ENCODE measurements at places on chromosomes 4 and X. TPM values are rescaled to one million over a fixed set of nuclear protein-coding genes. Genes with fewer than 3 reads are reported as not detected.

HCCS gene
- 63.2 TPM for total RNA-seq

HHIP gene
- total RNA-seq: 161 TPM

STBD1 gene
- 2.8 TPM for total RNA-seq

ZNF280C gene
- total RNA-seq: 16.5 TPM

GRCh38 chr4:39330353-39330752 is 35.8 kb downstream of the RFC1 start:
- H3K27ac ChIP-seq: no peak overlapping the region
- H3K36me3 ChIP-seq: peaks cover 19% of the 10 kb centered on the region
- DNase-seq: no peak
- H3K4me1 ChIP-seq: no peaks in the 10 kb centered on the region

GRCh38 chrX:386768-387575 is at the start of gene PPP2R3B:
TSS of gene PPP2R3B (minus strand) at chrX:386907. CDS start at chrX:386691, 216 bp downstream.
- no peaks in the 10 kb centered on the region for H3K27me3 ChIP-seq
- no peaks in the 10 kb centered on the region for H3K36me3 ChIP-seq
- H3K4me3 ChIP-seq: peak within 1 kb of the TSS; percentile 99
- peaks cover 4% of the 10 kb centered on the region for H3K4me1 ChIP-seq
- H3K27ac ChIP-seq: peak within 1 kb of the TSS; percentile 99

GRCh38 chr4:69731847-69732246 is 28.6 kb downstream of the SULT1B1 start:
- no peaks in the 10 kb centered on the region for H3K4me1 ChIP-seq
- no peaks in the 10 kb centered on the region for H3K27me3 ChIP-seq
- DNase-seq: no peak
- H3K4me3 ChIP-seq: no peak overlapping the region
- H3K36me3 ChIP-seq: no peaks in the 10 kb centered on the region
- no peak overlapping the region for H3K27ac ChIP-seq

DNA sequence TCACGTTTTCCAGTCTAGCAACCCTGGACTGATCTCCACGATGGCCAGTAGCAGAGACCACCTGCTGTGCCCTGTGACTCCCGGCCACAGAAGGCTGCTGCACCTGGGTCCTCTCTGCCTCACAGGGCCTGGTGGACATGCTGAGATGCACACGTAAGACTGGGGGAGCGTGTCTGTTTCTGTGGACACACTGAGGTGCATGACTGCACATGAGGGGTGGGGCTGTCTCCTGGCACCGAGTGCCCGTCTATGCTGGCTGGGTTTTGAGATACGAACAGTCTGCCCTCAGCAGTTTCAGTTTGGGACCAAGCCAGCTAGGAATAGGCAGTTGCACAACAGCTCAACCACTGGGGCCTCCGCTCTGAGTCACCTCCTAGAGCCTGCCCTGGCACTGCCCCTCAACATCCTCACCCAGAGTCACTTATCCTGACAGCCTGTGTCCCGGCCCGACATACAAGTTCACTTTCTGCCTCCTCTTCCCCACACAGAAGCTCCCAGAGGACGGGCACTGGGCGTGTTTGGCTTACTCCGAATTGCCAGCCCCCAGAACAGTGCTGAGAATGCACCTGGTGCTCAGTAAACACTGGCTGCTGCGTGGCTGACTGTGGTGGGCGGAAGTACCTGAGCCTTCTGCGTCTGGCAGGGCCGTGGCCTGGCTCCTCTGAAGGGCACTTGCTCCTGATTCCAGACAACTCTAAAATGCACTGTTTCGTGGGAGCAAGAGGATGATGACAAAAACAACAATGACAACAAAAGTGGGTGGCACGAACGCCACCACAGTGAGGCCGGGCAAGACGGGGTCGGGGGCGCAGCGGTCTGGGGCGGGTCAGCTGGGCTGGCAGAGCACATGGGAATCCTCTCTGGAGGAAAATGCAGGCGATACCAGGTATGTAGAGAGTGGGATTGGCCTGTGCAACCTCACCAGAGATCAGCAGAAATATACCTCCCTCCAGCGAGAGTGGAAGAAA is 30.9 kb downstream of the RNF212 start:
- no peaks in the 10 kb centered on the region for H3K27me3 ChIP-seq
- no peak overlapping the region for H3K4me3 ChIP-seq
- H3K36me3 ChIP-seq: no peaks in the 10 kb centered on the region
- no peak overlapping the region for H3K27ac ChIP-seq
- no peak for DNase-seq

DNA sequence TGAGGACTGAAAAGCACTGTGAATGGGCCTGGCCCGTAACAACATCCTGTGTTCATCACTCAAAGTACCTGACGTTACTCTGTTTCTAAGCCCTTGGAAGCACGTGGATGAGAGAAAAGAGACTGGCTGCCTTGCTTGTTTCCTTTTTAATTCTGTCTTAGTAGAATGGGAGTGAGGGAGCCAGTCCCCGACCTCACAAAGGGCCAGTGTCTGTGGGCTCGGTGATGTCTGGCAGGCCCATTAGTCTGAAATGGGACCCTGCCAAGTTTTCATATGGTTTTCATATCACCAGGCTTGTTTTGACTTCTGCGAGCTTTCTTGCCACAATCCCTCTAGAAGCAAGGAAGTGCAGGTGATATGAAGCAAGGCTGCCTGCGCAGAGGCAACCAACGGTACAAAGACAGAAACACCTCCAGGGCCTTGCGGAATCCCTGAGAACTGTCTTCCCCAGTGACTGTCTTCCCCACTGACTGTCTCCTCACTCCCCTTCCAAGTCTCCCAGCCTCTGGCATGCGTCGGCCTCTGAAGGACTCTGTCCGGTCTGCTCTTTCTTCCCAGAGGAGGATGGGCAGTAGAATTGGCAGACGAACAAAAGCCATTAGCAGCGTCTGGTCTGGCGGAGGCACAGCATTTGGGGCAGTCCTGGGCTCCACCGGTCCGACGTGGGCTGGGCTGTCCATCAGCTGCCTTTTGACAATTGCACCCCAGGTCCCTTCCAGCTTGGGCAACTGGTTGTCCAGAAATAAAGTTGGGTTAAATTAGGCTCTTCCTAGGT is 20.2 kb upstream of the RASL11B start:
- no peak overlapping the region for H3K4me3 ChIP-seq
- H3K36me3 ChIP-seq: no peaks in the 10 kb centered on the region
- no peaks in the 10 kb centered on the region for H3K27me3 ChIP-seq
- H3K4me1 ChIP-seq: peaks cover 30% of the 10 kb centered on the region

DNA sequence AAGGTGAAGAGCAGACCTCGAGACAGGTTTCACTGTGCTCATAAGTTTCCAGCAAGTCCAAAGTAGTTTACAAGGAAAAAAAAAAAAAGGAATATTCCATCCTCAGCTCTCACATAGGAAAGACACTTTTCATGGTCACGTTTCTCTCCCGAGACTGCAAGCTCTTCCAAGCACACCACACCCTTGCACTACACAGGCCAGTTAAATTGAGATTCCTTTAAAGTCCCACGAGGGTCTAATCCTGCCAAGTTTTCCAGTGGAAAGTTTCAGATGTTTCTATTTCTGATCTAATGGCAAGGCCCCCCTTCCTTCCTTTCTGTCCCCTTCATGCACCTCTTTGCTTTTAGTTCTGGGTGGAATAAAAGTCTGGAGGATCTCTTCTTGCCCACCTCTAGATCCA is 67.9 kb upstream of the PCDH19 start:
- no peak overlapping the region for H3K27ac ChIP-seq
- no peaks in the 10 kb centered on the region for H3K27me3 ChIP-seq
- no peaks in the 10 kb centered on the region for H3K36me3 ChIP-seq
- no peaks in the 10 kb centered on the region for H3K4me1 ChIP-seq
- DNase-seq: no peak

Data from SJCRH30 (cell line).